ENCODE measurements at places on chromosomes 1 and 21.

DNA sequence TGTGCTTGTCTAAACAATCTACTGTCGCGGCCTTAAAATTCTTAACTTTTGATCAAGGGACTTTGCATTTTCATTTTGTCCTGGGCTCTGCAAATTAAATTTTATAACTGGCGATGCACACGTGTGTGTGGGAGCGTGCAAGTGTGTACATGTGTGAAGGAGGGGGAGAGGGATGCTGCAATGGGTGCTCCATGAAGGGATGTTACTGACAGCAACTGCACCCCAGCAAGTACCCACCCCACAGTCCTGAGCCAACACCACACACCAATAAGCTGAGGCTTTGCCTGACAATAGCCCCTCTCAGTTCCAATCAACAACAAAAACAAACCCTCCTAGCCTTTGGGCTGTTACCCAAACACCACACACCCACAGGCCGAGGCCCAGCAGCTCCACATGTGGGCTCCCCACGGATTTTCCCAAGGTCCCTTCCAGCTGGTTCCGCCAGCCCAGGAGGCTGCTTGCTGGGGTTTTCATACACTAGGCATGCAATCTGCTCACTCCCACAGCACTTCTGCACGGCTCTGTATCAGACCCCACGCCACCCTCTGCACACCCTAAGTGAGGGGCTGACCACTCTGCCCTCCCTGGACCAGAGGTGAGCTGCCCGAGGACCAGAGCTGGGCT, 32.8 kb upstream of the IFFO2 start:
- DNase-seq, result no peak

DNA sequence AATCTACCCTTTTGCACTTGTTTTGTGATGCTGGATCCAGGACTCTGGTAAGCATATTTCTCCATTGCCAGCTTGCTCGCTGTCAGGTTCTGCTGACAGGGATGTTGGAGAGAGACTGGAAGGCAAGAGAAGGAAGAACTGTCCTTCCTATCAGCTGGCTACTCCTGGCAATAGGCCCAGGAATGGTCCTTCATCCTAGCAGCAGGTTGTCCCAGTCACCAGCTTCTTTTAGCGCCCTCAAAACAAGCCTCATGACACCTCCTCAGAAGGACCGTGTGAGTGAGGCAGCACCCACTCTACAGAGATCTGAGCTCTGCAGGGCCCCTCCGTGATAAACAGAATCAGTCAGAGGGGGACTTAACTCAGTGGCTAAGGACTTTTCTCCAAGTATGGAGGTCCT, 33.1 kb upstream of the SLAMF9 start:
- DNase-seq, result no peak

DNA sequence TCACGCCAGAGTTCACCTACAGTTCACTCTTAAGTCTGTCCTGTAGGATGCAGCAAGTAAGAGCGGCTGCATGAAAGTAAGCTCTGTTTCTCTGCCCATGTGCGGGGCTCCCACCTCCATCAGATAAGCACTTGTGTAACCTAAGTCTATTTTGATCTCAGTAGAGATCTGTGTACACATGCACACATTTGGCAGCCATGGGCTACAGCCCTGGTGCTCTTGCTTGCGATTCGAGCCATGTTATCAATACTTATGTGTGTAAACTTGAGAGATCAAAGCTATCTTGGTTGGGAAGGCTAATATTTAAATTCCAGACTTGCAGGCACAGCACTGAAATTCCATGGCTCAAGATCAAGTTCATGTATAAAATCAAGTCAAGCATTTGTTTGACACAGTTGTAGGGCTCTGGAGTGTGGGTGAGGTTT, 244.7 kb upstream of the FGGY start:
- DNase-seq, result no peak

DNA sequence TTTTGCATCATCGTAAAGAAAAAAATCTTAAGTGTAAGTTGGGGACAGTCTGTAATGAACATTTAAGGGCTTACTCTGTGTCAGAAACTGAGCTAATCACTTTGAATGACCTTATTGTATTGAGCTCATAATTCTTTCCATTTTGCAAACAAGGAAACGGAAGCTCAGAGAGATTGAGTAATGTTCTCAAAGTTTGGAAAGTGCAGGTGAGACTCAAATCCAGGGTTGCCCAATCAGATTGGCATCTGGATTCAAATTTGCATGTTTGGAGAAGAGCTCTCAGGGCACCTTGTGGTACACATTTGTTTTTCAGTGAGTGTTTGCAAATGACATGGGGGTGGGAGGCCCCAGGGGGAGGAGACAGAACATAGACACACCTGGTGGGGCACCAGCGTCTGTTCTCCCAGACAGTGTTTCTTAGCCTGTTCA, 8.0 kb downstream of the ALPL start:
- no peak for DNase-seq
